Bronchial epithelial cell (primary cell): ENCODE measurements at places on chromosomes 5 and 9. TPM values are rescaled to one million over a fixed set of nuclear protein-coding genes. Genes with fewer than 3 reads are reported as not detected.
A peak's percentile ranks its signal among the peaks of the same experiment; 100 is the strongest.

DNA sequence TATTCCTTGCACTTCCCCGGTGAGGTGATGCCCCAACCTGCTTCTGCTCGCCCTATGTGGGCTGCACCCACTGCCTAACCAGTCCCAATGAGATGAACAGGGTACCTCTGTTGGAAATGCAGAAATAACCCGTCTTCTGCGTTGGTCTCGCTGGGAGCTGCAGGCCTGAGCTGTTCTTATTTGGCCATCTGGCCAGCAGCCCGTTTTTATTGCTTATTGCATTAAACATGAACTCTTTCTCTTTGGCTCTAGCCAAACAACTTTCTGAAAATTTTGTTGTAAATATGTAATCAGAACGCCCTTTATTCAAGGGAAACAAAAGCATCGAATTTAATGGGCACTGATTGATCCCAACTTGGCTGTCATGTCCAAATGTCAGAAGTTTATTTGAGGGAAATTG lies 124.7 kb upstream of the FTMT start:
- no peak for DNase-seq

DNA sequence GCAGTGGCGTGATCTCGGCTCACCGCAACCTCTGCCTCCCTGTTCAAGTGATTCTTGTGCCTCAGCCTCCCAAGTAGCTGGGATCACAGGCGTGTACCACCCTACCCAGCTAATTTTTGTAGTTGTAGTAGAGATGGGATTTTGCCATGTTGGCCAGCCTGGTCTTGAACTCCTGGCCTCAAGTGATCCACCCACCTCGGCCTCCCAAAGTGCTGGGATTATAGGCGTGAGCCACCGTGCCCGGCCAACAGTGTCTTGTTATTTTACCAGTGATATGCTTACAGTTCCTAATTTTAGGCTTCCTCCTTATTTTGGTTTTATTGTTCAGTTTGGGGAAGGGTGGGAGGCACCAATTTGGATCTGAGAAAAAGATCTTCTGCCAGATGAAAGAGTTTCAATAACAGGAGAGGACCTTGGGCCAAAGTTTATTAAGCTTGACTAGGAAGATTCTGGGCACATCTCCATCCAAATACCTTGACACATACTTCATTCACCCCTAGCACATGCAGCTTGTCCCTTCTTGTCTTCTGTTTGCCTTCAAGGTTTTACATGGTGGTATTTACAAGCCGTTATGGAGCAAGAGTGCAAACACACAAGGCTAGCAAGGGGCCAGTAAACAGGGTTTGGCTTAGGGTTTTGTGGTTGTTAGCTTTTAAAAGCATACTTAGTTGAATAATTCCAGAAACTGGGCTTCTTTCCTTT lies 168.1 kb upstream of the DMRT1 start:
- DNase-seq = peak; percentile 96

The MAMDC4 gene
- 1.1 and 1.5 TPM in 2 replicates for total RNA-seq

The ASPN gene
- total RNA-seq = not detected in 2 replicates

DNA sequence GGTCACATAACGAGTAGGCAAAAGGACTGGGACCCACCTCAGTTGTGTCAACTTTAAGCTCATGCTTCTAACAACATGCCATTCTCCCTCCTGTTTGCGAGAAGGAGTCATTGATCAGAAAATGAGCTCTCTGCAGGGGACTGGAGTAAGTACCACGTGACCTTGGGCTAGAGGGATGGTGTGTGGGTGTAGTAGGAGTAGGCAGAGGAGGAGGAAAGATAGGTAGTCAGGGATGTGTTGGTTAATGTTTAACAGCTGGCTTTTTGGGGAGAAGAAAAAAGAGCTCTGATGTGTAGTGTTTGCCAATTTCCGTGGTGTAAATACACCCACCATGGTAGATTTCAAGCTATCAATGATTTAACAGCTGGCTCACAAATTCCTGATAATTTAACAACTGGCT lies 160.3 kb upstream of the TBC1D2 start:
- DNase-seq = no peak

DNA sequence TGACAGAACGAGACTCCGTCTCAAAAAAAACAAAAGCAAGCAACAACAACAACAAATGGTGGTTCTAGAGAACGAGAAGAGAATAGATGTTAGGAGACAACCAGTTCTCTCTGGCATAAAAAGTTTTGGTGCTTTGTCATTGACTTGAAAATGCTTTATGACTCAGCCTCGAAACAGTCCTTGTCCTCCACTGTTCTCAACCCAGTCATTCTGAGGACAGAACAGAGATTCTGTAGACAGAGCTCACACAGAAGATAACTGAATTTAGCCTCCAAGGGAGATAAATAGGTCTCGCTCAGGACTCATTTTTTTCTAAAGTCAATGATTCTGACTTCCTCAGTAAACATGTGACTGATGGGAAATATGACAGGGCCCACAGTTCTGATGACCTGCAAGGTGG lies 76.0 kb upstream of the FSTL4 start:
- peak; percentile 60 for DNase-seq

GRCh38 chr5:95708876-95709275 lies 22.3 kb upstream of the RHOBTB3 start:
- no peak for DNase-seq

The PCDHA1 gene
- total RNA-seq = under 0.01 TPM in 1 of 2 replicates, not detected in the other

DNA sequence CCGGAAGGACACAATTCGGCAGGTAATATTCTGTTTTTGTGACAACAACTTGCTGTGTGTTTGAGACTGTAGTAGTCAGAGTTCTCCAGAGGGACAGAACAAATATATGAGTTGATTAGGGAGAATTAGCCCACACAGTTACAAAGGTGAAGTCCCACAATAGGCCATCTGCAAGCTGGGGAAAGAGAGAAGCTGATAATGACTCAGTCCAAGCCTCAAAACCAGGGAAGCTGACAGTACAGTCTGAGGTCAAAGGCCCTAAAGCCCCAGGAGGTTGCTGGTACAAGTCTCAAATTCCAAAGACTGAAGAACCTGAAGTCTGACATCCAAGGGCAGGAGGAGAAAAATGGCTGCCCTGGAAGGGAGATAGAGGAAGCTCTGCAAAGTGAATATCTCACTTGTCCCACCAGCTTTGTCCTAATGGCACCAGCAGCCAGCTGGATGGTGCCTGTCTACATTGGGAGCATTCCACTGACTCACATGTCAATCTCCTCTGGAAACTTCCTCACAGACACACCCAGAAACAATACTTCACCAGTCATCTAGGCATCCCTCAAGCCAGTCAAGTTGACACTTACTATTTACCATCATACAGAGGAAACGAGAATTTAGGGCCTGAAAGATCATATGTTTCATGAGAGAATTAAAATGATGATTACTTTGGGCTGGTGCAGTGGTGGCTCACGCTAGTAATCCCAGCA lies 36.3 kb upstream of the CTXN3 start:
- peak; percentile 32 for DNase-seq
